Left colon (tissue), 2 donors: ENCODE measurements at places on chromosomes 7 and 10.
A peak's percentile ranks its signal among the peaks of the same experiment; 100 is the strongest.

DNA sequence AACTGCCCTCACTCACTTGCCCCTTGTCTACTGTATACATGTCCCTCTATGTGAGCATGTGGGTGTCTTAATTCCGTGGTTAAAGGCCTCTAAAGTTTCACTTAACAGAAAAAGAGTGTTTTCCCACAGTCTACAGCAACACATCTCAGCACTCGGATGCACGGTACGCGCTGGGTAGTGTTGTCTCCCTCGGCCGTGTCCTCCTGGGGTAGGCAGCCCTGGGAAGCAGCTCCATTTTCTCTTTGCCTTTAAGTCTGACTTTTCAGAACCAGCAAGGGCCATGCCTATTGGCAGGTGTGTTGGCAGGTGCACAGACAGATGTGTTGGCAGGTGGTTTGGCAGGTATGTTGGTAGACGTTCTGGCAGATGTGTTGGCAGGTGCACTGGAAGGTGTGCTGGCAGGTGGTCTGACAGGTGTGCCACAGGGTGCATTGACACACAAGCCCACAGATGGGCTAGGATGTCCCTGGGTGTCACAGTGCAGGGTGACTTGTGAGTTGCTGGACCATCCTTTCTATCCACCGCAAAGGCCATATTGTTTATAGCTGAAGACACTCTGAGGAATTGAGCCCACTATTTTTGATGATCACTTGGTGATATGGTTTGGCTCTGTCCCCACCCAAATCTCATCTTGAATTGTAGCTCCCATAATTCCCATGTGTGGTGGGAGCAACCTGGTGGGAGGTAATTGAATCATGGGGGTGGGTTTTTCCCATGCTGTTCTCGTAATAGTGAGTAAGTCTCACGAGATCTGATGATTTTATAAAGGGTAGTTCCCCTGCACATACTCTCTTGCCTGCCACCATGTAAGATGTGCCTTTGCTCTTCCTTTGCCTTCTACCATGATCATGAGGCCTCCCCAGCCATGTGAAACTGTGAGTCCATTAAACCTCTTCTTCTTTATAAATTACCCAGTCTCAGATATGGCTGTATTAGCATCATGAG lies 296.9 kb downstream of the TNS3 start:
- no peak for DNase-seq

- DNase-seq: no peak
Measured at GRCh38 chr7:71974611-71975010, 437.5 kb downstream of the CALN1 start.

GRCh38 chr7:39644170-39644569 lies 20.8 kb downstream of the RALA start:
- DNase-seq: no peak

DNA sequence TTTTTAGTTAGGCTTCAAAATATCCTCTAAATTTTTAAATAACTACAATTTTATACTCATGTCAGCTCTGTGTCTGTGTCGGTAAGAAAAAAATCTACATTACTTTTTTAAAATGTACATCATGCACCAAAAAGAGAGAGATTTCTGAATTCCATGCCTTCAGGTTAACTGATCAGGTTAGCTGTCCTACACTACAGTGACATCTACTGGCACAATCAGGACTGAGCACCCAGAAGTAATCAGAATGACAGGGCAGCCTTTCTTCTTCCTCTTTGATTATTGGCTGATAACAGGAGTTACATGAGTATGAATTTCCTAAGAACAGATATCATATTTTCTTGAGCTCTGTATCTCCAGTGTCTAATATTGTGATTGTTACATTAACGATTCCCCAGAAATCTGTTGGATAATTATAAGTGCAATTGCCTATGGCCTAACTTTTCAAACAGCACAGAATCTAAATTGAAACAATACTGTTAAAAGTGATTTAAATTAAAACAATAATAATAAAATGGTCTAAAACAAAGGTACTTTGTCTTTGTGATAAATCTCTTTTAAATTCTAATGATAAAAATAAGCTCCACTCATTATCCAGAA lies 41.8 kb upstream of the HYCC1 start:
- peak; percentile 33 for DNase-seq

GRCh38 chr10:37643187-37643586 lies 214.2 kb downstream of the ZNF248 start:
- no peak for DNase-seq

- DNase-seq: no peak
Measured at GRCh38 chr7:105345725-105346124, 43.0 kb downstream of the SRPK2 start.

- no peak for DNase-seq
Measured at GRCh38 chr10:19003341-19003740, 45.3 kb upstream of the MALRD1 start.

- no peak for DNase-seq
Measured at GRCh38 chr10:22682237-22683139, 31.9 kb downstream of the PIP4K2A start.

DNA sequence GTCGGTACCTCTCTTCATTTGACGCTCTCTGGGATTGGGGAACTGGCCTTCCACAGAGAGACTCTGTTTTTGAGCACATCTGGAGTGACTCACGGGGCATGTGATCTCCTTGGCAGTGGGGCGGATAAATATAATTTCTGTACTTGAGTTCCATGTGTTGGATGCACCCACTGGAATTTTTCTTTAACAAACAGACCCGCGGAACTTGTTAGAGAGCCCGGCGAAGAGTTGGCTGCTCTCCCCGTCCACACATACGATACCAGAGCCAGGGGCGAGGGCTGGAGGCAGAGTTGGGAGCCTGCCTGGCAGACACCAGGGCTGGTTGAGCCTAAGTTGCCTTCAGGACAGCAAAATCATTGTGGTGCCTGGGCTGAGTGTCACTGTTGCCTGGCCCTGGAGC lies at the start of gene FAM180A:
FAM180A (minus strand) TSS at position 44 of the 400 bp plus-strand sequence. CDS start 233 bp downstream, outside the sequence.
- DNase-seq: peak; percentile 27

- no peak for DNase-seq
Measured at GRCh38 chr7:44050915-44051560, 6.5 kb downstream of the DBNL start.

DNA sequence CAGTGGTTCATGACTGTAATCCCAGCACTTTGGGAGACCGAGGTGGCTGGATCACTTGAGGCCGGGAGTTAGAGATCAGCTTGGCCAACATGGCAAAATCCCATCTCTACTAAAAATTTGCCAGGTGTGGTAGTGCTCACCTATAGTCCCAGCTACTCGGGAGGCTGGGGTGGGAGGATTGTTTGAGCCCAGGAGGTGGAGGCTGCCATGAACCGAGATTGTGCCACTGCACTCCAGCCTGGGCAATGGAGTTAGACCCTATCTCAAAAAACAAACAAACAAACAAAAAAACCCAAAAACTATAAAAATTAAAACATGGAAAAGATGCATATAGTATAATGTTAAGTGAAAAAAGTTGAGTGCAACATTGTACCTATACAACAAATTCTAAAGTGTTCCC lies 81.4 kb downstream of the AKR1D1 start:
- no peak for DNase-seq

DNA sequence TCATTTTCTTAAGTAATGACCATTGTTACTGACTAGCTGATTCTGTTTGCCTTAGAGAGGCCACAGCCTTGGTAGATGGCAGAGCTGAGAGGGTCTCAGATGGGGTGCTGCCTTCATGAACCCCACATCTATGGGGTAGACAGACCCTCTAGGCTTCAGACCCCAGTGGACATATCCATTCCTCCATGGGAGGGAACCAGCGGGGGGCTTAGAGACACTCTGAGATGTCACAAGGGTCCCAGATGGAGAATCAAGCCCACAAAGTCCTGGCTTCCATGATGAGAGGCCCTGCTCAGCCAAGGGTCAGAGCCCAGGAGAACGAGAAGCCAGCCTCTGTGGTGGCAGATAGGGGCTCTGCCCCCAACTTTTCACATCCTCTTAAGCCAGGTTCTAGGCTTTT lies 408.6 kb downstream of the TCERG1L start:
- DNase-seq: no peak

- DNase-seq: no peak
Measured at GRCh38 chr7:83872501-83872900, 223.6 kb upstream of the SEMA3E start.

- DNase-seq: peak; percentile 53
Measured at GRCh38 chr7:22853674-22854157, 31.1 kb upstream of the TOMM7 start.

DNA sequence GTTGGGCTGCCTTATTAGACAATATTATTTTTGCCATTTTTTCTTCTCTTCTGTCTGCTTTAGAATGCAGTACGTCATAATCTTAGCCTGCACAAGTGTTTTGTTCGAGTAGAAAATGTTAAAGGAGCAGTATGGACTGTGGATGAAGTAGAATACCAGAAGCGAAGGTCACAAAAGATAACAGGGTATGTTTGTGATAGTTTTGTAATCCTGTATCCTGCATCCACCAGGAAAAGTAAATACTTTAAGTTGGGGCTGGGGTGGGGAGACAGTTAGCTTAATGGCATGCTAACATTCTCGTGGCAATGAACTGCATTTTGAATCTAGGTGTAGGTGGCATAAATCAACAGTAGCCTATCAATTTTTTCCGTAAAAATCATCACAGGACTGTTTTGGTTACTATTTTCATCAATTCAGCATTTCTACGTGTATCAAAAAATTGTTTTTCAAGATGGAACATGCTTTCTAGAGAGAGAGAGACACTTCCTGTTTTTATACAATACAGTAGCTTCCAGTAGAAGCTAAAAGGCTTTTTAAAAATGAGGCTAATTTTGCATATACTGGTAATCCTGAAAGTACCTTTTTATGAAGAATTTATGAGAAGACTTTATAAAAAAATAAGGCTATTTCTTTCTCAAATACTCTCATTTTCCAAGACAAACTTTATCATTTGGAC lies 247.5 kb downstream of the FOXP2 start:
- no peak for DNase-seq

- peak; percentile 49 for DNase-seq
Measured at GRCh38 chr7:41886262-41886900, 183.5 kb upstream of the INHBA start.

DNA sequence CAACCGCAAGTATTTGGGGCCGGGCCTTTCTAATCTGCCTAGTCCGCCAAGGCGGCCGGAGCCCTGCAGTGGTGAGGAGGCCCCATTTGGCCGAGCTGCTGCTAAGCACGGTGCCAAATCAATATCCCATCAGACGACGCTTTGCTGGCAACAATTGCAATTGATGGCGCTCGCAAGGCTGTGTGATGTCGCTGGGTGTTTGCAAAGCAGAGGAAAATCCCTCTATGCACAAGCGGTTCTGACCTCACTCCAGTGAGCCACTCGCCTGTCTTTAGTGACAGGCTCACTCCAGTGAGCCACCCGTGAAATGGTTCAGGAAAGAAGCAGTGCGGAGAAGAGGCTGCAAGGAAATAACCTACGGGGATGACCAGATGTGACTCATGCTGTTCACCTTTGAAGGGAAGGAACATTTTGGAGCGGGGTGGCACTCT lies 18.3 kb upstream of the PDE1C start:
- no peak for DNase-seq

- DNase-seq: no peak
Measured at GRCh38 chr10:22597138-22597537, 117.2 kb downstream of the PIP4K2A start.

DNA sequence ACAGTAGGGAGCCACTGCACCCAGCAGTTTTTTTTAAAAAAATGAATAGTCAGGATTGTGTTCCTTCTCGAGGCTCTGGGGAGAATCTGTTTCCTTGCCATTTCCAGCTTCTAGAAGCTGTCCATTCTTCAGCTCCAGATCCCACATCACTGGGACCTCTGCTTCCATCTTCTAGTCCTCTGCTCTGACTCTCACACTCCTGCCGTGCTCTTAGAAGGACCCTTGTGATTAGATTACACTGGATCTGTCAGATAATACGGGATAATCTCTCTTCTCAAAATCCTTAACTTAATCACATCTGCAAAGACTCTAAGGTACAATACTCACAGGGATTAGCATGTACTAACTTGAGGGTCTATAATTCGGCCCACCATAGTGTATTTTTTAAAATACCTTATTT lies 158.9 kb upstream of the SP4 start:
- DNase-seq: no peak

- DNase-seq: peak; percentile 78
Measured at GRCh38 chr7:74452748-74453321, 871 bp upstream of the GTF2IRD1 start.

DNA sequence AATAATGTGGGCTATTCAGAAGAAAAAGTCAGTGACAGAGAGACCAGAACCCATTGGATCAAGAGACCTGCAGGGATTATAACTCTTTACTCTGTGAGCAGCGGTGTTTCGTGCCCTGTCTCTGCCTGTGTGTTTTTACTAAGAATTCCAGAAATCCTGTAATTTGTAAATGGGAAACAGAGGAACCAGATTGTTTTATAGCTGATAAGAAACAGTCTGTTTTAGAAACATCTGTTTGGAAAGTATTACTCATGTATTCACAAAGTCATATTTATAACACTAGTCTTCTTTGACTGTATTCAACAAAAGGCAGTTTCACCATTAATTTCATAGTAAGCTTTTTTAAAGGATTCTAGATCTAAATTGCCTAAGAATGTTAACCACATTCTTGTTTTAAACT lies 30.0 kb upstream of the VDAC2 start:
- no peak for DNase-seq

GRCh38 chr7:144653449-144653848 lies 182.4 kb downstream of the TPK1 start:
- DNase-seq: no peak

DNA sequence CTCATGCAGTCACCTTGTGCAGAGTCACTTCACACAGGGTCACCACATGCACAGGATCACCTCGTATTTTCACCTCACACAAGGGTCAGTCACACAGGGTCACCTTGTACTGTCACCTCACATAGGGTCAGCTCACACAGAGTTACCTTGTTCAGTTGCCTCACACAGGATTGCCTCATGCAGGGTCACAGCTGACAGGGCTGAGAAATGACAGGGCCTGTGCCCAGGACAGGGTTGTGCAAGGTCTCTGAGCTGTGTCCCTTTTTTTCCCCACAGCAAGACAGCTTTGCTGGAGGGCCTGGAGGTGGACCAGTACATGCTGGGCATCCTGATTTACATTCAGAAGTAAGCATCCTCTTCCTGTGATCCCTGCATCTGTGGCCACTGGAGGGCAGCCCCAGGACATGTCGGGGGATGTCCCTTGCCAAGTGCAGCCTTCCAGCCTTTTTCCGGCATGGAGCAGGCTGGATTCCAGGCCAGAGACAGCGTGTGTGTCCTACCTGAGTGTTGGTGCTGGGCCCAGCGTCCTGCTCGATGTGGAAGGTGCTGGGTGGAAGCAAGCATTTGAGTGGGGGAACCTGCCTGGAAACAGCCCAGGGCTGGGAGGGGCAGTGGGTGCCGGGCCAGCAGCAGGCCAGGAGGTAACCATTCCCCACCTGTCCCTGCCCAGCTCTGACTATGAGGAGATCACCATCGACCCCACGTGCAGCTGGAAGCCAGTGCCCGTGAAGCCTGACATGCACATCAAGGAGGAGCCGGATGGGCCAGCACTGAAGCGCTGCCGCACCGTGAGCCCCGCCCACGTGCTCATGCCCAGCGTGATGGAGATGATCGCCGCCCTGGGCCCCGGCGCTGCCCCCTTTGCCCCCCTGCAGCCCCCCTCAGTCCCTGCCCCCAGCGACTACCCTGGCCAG lies 16.3 kb downstream of the ZMIZ2 start:
- no peak for DNase-seq

GRCh38 chr10:72470666-72471065 lies 115.9 kb upstream of the DNAJB12 start:
- no peak for DNase-seq
